ENCODE measurements at places on chromosomes 7 and 10.

DNA sequence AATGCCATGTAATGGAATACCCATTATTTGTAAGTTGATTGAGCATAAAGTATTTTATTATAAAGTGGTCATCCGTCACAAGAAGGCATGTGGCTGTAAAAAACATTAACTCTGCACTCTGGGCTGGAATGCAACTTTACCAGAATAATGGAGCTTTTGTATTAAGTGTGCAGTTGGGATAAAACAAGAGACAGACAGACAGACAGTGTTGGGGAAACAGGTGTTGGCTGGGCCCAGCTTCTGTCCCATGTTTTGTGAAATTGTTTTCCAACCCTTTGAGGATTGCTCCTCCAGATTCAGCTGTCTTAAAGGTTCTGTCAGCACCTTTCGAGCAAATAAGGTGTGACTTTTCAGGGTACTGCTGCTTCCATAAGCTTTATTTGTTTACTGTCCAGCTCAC, 67.9 kb upstream of the NFKB2 start:
- no peak for DNase-seq

DNA sequence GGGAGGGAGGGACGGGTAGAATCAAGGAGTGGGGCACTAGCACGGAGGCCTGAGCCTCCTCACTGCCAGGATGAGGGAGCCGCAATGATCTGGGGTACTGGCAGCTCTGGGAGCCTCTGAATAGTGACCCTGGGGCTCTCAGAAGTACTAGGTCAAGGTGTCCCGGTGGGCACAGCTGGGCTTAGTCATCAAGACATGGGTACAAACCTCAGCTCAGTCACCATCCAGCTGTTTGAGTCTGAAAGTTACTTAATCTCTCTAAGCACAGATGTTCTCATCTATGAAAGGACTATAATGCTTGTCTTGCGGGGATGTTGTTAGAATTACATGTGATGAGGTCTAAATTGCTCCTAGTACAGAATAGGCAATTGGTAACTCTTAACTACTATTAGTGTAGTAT, 276.8 kb downstream of the KCNMA1 start:
- no peak for DNase-seq

DNA sequence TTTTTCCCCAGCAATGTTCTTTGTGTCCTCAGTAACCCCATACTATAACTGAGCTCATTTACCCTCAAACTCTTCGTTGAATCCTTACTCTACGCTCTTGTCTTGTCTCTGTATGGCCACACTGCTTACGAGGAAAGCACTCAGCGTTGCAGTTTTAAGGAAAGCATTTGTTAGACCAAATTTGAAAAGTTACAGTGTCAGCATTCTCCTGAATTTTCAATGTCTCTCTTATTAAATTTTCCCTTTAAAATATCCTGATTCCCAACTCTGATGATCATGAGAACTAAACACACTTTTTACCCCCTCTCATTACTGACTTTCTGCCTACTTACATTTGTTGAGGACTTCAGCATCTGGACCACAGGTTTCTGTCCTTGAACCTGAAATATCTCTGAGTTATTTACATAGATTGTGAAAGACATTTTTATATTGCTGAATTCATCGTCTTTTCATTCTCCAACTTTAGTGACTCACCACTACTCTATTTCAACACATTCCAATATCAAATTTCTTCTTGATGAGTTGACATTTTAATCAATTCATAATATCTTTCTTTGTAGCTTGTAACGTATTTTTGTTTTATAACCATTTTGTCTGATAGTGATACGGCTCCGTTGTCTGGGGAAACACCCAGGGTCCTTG, 19.8 kb upstream of the VWDE start:
- DNase-seq: no peak

GRCh38 chr10:34295142-34295548, 520.0 kb downstream of the PARD3 start:
- DNase-seq: no peak

DNA sequence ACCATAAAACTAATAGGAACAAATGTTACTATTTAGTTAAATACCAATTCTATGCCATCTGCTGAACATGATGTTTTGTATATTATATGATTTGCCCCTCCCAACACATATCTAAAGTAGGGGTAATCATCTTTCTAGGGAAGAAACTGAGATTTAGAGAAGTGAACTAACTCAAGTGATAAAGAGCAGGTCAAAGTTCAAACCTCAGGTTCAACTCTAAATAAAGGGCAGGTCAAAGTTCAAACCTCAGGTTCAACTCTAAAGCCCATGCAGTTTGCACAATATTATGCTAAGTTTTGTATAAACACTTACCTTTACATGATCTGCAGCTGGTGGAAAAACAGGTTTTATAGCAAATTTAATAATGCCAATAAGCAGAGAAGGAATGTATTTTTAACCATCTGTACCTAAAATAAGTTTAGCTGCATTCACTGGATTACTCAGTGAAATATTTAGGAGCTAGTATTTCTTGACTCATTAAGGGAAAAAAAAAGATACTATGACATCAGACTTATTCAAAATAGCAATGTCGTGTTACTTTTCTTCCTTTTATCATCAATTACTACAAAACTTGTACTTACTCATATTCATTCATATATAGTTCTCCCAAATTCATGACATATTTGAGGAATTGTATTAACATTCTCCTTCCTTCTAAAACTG, 1194.3 kb upstream of the CELF2 start:
- no peak for DNase-seq

GRCh38 chr10:111246136-111246535, 169.3 kb downstream of the ADRA2A start:
- no peak for DNase-seq

- DNase-seq: no peak
Observed at GRCh38 chr7:16905300-16906044, 23.7 kb upstream of the AGR3 start.

- DNase-seq: no peak
Observed at GRCh38 chr7:66732439-66732838, 8.1 kb upstream of the RABGEF1 start.

DNA sequence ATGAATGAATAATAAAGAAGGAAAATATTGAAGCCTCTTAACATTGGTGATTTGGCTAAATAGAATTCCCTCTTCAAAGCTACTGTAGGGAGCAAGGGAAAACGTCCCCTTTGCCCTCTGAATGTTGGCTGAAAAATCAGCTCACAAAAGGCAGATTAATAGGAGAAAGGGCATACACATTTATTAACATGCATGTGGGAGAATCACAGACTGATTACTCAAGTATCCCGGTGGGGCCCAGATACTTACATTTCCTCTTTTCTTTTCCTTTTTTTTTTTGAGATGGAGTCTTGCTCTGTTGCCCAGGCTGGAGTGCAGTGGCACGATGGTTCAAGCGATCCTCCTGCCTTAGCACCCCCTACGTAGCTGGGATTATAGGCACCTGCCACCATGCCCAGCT, 68.5 kb downstream of the HK1 start:
- DNase-seq: no peak

DNA sequence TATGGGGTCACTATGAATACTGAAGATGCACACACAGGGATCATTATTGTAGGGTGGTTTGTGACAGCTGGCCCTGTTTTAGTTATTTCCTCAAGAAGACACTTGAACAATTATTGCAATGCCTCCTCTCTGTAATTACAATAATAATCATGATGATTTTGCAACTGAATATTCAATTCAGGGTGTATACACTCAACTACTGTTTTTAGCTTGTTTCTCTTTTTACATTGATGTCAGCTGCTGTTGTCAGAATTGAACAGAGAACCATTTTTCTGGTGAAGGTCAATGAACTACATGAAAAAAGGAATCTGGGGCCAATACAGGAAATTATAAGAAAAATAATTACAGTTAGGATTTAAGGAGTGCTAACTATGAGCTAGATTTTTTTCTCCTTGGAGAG, 28.6 kb upstream of the MKLN1 start:
- no peak for DNase-seq

- no peak for DNase-seq
Observed at GRCh38 chr7:95092324-95092723, 184.9 kb downstream of the PPP1R9A start.

DNA sequence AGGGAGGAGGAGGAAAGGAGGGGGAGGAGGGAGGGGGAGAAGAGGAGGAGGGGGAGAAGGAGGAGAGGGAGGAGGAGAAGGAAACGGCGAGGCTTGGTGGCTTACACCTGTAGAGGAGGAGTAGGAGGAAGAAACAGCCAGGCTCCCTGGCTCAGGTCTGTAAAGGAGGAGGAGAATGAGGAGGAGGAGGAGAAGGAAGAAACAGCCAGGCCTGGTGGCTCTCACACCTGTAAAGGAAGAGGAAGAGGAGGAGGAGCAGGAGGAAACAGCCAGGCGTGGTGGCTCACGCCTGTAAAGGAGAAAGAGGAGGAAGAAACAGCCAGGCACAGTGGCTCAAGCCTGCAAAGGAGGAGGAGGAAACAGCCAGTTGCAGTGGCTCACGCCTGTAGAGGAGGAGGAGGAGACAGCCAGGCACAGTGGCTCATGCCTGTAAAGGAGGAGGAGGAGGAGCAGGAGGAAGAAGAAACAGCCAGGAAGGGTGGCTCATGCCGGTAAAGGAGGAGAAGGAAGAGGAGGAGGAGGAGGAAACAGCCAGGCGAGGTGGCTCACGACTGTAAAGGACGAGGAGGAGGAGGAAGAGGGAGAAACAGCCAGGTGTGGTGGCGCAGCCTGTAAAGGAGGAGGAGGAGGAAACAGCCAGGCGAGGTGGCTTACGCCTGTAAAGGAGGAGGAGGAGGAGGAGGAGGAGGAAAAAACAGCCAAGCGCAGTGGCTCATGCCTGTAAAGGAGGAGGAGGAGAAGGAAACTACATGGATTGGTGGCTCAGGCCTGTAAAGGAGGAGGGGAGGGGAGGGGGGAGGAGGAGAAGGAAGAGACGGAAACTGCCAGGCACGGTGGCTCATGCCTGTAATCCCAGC, 14.9 kb upstream of the CRCP start:
- no peak for DNase-seq

GRCh38 chr7:136868496-136869000, at the start of gene CHRM2:
TSS of gene CHRM2 (plus strand) at chr7:136868652. CDS start at chr7:137014866, 146,214 bp downstream.
- DNase-seq: no peak

GRCh38 chr7:43869867-43870240, 537 bp upstream of the MRPS24 start:
- DNase-seq: no peak

GRCh38 chr7:132275416-132276233, 300.6 kb downstream of the PLXNA4 start:
- DNase-seq: peak; percentile 60

- no peak for DNase-seq
Observed at GRCh38 chr10:37747081-37747480, 110.3 kb downstream of the ZNF248 start.

GRCh38 chr10:124106241-124106879, 13.0 kb upstream of the CHST15 start:
- no peak for DNase-seq

- DNase-seq: no peak
Observed at GRCh38 chr7:85509476-85509875, 322.6 kb upstream of the SEMA3D start.

- DNase-seq: peak; percentile 13
Observed at GRCh38 chr7:105617280-105618015, 36.2 kb upstream of the EFCAB10 start.

All from NCI-H2107 (cell line).